ENCODE measurements at places on chromosomes 6 and 20.

- DNase-seq = no peak
These were observed 507.5 kb upstream of the MAP3K7 start for GRCh38 chr6:91094341-91094740.

- DNase-seq = no peak
These were observed 46.0 kb downstream of the KIAA1755 start for GRCh38 chr20:38214256-38215193.

- no peak for DNase-seq
These were observed 75.8 kb downstream of the PERP start for GRCh38 chr6:138031417-138031816.

GRCh38 chr6:3534599-3534998 is 77.7 kb upstream of the SLC22A23 start:
- DNase-seq = no peak

DNA sequence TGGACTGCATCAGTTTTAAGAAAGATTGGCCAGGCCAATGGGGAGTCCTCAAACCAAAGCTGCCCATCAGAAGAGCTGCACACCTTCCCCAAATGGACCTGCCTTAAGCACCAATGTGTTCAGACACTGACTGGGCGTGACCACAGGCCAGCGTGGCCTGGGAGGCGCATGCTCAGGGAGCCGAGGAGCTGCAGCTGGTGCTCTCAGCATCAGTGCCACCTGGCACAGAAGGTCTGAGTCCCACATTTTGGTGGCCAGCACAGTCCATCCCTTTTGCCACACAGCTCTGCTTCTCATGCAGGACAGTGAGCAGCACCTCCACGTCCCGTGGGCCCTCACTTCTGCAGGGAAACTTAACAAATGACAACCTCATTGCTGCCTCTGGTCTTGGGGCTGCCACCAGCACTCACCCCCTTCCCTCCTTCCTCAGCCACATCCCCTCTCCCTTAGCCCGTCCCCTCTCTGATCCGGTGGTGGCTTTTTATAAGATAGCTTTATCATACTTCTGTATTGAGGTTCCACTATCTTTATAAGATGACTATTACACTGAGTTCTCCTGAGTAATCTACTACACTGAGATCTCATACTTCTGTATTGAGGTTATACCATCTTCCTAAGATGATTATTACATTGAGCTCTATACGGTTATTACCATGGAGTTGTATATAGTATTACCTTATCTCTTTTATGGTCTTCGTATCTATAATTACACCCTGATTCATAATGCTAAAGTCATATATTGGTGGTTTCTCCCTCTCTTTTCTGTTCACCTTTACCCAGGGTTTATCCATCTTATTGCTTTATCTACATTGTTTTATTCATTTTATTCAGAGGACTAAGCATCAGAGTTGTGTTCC is 109.1 kb downstream of the TOX2 start:
- DNase-seq = no peak

GRCh38 chr6:43970068-43970912 is 157.0 kb downstream of the MRPL14 start:
- no peak for DNase-seq

DNA sequence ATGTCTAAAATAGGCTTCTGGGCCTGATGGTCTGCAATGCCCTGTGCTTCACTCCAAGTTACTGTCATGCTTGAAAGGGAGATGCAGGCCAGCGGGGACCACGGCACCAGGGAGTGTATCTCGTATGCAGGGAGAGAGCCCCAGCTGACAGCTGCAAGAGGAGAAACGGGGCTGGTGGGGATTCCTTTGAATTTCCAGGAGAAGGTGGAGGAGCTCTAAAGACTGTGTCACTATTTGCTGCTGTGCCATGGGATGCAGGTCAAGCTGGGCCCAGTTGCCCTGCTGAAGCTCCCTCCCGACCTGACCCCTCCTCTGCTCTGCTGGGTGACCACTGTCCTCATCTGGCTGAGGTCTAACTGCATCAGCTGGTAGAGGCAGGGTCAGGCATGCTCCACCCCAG is 989 bp downstream of the CST1 start:
- no peak for DNase-seq

DNA sequence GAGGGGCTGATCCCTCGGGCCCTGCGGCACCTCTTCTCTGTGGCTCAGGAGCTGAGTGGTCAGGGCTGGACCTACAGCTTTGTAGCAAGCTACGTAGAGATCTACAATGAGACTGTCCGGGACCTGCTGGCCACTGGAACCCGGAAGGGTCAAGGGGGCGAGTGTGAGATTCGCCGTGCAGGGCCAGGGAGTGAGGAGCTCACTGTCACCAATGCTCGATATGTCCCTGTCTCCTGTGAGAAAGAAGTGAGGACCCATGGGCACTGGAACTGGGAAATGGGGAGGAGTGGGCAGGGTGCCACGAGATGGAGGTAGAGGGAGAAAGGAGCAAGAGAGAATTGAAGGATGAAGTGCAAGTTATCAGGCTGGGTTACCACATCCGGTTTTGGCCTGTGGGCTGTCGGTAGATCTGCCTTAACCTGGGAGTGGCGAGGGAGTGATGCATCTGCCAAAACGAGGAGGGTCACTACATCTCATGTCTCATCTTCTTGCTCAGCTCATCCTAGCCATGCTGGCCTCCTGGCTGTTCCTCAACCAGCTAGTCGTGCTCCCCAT is 5.4 kb upstream of the PHF1 start:
- no peak for DNase-seq

DNA sequence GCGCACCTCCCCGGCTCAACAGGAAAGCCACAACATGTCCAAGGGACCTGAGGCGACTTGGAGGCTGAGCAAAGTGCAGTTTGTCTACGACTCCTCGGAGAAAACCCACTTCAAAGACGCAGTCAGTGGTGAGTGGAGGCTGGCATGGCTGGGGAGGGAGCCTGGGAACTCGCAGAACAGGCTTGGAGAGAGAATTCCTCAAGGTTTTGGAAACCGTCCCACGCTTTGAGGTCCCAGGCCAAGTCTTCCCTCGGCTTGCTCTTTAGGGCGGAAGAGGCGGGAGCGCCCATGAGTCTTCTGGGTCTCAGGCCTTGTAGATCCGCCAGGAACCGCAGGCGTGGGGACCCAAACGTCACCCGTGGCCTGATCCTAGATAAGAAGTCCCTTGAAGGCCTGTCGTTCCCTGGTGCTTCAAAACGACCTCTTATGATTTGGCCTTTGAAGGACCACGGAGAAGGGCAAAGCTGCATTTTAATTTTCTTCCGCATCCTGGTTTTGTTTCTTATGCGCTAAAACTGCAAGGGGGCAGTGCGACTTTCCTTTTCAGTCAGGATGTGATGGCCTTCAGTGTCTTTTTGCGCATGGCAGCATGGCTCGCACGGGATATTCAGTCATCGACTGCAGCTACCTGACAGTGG is 2.0 kb downstream of the LAMP5 start:
- no peak for DNase-seq

- peak; percentile 70 for DNase-seq
These were observed 54.2 kb upstream of the HLA-A start for GRCh38 chr6:29887819-29888776.

GRCh38 chr6:131918650-131919355 is 32.4 kb downstream of the CCN2 start:
- DNase-seq = no peak

- DNase-seq = no peak
These were observed 3.4 kb downstream of the TREM2 start for GRCh38 chr6:41159415-41160082.

- no peak for DNase-seq
These were observed 70.0 kb downstream of the CD109 start for GRCh38 chr6:73766040-73766439.

GRCh38 chr20:40683221-40683893 is 5.7 kb downstream of the MAFB start:
- no peak for DNase-seq

- no peak for DNase-seq
These were observed 143.5 kb upstream of the AFDN start for GRCh38 chr6:167683028-167683862.

DNA sequence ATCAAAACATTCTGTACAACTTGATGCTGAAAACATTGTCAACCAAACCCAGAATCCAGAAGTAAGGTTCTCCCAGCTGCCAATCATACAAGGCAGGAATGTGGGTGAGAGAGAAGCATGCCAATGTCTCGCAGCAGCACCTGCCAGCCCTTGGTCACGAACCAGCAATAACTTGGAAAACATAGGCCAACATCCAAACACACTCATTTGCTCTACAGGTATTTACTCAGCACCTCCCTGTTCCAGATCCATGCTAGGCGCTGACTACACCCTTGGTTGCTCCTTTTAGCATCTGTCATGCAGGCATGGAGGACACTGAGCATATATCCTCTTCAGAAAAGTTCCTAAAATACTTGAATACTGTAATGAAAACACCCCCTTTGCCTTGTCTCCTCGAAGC is 63.6 kb downstream of the FAXC start:
- no peak for DNase-seq

DNA sequence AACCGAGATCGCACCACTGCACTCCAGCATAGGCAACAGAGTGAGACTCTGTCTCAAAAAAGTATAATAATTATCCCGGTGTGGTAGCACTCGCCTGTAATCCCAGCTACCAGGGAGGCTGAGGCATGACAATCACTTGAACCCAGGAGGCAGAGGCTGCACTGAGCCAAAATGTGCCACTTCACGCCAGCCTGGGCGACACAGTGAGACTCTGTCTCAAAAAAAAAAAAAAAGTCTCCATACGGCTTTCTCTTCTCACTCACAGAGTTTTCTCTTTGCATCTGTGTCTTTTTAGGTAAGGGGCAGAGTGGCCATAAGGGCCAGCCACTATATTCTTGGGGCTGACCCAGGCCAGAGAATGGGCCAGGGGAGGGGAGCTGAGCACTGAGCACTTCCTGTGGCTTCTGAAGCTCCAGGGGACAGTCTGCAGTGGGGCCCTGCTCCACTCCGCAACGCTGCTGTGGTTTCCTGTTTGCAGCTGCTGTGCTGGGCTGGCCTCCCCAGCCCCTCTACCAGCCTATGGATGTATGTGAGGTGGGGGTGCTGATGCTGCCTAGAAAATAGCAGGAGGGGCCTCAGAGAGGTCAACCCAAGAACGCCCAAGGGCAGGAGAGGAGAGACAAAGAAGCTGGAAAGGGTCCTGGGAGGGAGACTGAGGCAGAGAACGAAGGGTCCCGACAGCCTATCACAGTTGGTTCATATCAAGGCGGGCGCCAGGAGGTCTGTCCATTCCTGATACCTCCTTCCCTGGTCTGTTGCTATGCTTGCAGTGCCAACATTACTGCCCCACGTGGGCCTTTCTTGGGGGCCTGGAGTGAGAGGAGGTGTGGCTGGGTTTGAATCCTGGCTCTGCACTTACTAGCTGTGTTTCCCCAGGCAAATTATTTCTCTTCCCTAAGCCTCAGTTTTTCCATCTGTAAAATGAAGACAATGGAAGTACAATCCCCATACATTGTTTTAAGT is 16.0 kb downstream of the SLA2 start:
- DNase-seq = peak; percentile 26

DNA sequence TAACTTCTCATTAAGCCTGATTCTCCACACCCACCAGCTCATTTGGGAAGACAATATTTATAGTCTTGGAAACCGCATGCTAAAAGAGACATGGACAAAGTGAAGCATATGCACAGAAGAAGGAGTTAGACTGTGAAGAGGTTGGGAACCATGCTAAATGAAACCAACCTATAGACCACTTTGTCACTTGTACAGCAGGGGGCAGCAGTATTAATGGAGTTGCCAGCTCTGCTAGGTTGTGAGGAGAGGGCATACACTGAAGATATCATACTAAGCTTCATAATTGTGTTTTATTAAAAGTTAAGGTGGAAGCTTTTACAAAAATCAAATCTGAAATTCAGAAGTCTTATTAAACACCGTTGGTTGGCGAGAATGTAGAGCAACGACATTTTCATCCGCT is 38.3 kb upstream of the HMGCLL1 start:
- no peak for DNase-seq

GRCh38 chr6:135871878-135872277 is 20.4 kb downstream of the PDE7B start:
- no peak for DNase-seq

DNA sequence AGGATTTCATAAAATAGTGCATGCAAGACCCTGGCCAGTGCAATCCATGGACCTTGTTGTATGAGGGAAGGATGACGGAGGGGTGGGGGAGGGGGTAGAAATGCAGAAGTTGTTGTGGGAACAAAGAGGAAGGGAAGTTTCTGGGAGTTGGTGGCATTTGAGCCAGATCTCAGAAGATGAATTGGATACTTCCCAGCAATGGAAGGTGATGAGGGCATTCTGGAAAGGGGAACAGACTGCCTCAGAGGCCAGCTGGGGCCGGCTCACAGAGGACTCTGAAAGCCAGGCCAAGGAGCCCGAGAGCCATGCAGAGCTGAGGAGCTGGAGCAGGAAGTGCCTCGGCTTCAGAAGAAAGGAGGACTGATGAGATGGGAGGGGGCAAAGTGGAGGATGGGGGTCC is 2.7 kb downstream of the TMEM74B start:
- no peak for DNase-seq

DNA sequence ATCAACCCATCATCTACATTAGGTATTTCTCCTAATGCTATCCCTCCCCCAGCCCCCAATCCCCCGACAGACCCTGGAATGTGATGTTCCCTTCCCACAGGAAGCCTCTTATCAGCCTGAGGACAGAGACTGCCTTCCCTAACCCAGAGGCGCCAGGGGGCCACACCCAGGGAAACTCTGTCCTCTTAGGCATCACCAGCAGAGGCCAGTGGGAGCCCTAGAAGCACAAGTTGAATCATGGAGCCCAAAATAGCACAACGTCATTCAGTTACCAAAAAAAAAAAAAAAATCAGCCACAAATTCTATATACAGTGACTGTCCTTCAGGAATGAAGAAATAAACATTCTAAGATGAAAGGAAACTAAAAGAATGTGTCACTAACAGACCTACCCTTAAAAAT is 625.7 kb downstream of the TFAP2A start:
- DNase-seq = no peak

DNA sequence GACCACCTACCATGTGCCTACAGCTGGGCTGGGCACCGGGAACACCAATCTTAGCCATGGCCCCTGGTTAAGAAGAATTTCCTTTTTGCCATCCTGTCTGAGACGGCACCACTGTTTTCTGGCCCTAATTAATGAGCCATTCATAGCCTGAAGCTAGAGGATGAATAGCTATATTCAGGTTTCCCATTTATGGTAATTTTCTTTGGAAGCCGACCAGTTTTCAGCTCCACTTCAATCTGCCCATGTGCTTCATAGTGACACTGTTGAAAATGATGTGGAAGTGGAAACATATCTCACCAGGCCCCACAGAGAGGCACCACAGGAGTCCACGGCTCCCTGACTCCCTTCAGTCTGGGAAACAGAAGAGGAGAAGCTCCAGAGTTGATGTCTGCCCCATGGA is 22.6 kb upstream of the ULBP3 start:
- DNase-seq = no peak

Data from stimulated activated CD4-positive, alpha-beta T cell treated with anti-CD3 and anti-CD28 coated beads, Interleukin-4, amount 100 ng/mL, for 4 hours (primary cell).